ENCODE measurements at places on chromosomes 11 and 22.

DNA sequence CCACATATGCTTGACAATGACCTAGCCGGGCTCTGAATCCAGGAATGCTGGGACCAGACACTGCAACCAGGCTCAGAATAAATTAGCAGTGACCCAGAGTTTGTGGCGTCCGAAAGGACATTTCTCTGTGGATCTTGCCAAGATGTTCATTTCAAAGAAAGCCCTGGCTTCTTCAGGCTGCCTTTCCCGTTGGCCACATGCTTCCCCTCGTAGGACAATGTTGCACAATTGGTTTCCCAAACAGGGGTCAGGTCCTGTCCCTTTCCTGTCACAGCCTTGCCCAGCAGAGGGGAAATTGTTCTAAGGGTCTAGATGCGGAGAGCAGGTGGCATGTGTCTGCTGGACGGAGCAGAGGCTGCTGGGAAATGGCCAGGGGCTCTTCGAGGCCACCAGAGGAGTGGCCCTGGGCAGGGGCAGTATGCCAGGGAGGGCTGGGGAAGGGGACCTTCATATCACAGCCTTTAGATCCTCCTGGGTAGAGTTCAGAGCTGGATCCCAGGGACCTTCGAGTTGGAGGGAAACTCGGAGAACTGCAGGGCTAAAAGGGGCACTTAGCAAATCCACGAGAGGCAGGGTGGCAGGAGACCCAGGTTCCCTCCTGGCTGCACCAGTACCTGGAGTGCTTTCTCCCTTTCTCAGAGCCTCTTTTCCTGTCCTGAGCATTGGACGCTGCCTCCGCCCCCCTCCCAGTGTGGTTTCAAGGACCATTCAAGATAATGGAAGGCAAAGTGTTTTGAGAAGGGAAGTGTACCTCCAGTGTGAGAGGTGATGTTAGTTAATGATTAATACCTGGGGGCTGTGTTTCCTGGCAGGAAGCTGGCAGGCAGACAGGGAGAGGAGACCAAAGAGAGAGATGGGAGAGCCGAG, 42.3 kb downstream of the C11orf96 start:
- DNase-seq: no peak

GRCh38 chr11:64035081-64035524, 628 bp upstream of the FLRT1 start:
- no peak for DNase-seq

GRCh38 chr11:125071435-125071834, 8.3 kb downstream of the SLC37A2 start:
- DNase-seq: no peak

DNA sequence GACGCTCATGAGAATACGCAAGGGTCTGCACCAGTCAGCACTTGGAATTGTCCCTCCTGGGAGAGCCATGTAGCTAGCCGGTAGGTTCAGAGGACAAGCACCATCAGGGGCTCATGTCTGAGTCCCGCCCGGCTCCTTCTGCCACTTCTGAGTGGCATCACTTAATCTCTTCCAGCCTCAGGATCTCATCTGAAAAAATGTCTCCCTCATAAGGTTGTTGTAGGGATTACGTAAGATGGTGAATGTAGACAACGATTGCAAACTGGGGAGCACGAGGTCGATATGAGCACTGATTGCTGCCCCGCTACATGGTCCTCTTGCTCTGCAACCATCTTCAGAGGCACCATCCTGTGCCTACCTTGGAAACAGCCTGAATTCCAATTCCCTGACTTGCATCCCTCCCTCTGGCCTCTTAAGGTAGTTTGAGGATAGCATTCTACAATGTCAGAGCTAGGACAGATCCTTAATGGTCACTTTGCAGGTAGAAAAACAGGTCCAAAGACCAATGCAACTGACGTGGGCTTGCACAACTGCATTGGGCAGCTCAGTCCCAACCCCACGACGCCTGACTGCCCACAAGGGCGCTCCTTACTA, 115.8 kb upstream of the TMEM45B start:
- no peak for DNase-seq

- no peak for DNase-seq
These were observed 62.7 kb upstream of the FIBIN start for GRCh38 chr11:26931248-26931631.

- DNase-seq: no peak
These were observed 32.7 kb upstream of the MICAL2 start for GRCh38 chr11:12077535-12078280.

DNA sequence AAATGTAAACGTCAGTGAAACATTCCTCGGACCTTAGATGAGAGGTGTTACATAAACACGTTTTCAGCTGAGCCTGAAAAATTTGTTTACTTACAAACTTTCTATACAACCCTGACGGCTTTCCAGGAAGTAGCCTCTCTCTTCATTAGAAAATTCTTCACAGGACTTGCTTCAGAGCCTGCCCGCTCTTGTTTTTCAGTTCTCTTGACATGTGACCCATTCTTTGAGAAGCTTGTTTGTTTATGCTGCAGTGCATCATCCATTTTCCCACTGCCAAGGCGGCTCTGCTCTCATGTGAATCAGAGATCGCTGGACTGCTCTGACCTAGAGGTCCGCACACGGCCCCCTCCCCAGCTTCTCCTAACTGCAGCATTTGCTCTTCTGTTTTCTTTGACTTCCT, 47.9 kb upstream of the ARHGAP42 start:
- peak; percentile 83 for DNase-seq

DNA sequence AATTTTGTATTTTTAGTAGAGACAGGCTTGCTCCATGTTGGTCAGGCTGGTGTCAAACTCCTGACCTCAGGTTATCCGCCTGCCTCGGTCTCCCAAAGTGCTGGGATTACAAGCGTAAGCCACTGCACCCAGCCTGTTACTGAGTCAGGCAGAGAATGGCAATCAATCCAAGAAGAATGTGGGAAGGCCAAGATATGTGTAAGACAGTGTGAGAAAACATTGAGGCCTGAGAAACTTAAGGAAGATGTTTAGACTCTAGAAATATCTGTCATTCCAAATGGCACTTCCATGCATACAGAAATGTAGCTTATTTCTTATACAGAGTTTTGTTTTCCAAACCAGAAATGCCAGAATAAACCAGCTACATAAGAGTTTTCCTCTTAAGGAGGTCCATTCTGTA, 248.5 kb downstream of the ETS1 start:
- DNase-seq: no peak

GRCh38 chr11:119373921-119374631, 7.4 kb downstream of the USP2 start:
- peak; percentile 56 for DNase-seq

DNA sequence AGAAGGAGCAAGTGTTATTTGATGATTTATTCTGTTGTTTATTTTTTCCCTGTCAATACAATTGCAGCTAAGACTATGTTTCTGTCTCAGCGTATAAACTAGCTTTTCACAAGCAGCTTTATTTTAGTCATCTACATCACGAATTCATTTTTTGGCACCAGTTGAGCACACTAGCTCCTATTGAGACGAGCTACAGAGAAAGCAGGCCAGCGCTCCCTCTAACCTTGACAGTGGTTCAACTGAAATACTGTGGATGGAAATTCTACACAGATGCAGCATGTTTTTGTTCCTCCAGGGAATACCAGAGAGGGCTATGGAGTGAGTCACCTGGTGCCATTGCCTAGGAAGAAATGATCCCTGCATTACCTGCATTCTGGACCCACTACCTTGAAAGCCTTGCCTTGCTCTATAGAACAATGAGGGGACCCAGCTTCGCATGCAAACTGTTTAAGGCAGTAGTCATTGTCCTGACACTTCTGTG, 108.2 kb upstream of the ARHGAP42 start:
- no peak for DNase-seq
